ENCODE measurements at places on chromosomes 7 and 10.
A peak's percentile ranks its signal among the peaks of the same experiment; 100 is the strongest.

- no peak for DNase-seq
Observed at GRCh38 chr10:59847888-59848287, 58.5 kb downstream of the CCDC6 start.

- no peak for DNase-seq
Observed at GRCh38 chr7:109476409-109476808, 906.7 kb downstream of the DNAJB9 start.

DNA sequence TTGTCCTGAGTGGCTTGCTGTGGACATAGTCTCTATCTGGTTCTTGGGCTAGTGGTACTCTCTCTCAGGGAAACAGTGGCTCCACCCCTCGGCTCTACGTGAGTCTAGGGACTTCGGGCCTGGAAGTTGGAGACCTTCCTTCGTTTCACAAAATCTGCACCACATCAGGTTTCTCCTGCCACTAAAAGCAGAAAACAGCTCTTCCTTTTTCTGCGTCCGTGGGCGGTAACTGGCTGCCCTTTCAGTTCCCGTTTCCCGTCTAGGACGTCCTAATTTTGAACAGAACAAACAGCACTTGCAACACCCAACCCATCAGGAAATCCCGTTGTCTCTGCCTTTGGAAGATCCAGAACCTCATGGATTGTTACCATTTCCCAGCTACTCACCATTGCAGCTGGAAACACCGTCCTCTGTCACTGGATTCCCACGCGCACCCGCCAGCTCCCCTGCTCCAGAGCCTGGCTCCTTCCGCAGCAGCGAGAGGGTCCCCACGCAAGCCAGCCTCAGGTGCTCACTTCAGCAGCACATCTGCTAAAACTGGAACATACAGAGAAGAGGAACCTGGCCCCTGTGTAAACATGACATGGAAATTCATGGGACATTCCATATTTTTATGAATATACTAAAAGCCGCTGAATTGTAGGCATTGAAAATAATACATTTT is 311.4 kb upstream of the AKR1E2 start:
- DNase-seq, result no peak

DNA sequence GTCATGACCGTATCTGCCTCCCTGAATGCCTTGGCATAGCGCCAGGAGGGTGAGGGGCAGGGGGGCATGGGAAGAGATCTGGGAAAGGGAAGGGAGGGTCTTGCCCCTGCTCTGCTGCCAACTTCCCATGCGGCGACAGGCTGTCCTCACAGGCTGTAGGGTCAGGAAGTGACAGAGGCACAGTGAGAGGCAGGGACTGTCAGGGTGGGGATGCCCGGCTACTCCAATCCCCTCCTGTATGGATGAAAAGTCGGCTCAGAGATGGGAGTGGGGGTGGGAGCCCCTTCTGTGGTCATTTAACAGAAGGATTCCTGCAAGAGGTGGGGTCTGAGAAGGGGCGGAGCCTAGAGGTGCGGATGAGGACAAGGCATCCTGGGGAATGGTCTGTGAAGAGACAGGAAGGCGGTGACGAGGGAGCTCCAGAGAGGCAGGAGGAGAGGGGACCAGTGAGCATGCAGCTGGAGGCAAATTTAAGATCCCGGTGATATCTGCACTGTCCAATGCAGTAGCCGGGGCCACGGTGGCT is 20.8 kb upstream of the UNC5B start:
- no peak for DNase-seq

DNA sequence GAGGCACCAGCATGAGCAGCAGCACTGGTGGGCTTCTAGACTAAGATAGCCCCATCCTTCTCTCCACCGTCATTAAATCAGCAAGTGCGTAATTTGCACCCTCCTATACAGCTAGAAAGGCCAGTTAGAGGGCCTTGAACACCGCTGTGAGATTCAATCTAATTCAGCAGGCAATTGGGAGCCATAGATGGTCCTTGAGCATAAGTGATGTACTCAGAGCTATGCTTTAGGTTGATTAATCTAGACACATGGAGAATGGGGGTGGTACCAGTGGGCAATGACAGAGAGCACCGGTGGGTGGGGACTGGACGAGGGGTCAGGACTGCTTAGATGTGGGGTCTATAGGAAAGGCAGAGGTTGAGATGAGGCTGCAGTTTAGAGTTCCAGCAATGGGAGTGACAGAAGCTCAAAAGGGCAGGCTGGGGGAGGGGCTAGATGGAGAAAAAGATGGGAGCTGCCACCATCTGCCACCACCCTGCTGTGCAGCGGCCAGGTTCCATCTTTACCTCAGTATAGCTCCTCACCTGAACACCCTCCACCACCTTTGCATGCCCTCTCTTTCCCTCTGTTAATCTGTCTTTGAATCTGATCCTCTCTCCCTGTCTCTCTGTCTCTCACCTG is 87.3 kb downstream of the C10orf105 start:
- no peak for DNase-seq

- DNase-seq, result no peak
Observed at GRCh38 chr10:46234026-46234425, 52.8 kb upstream of the ANTXRL start.

DNA sequence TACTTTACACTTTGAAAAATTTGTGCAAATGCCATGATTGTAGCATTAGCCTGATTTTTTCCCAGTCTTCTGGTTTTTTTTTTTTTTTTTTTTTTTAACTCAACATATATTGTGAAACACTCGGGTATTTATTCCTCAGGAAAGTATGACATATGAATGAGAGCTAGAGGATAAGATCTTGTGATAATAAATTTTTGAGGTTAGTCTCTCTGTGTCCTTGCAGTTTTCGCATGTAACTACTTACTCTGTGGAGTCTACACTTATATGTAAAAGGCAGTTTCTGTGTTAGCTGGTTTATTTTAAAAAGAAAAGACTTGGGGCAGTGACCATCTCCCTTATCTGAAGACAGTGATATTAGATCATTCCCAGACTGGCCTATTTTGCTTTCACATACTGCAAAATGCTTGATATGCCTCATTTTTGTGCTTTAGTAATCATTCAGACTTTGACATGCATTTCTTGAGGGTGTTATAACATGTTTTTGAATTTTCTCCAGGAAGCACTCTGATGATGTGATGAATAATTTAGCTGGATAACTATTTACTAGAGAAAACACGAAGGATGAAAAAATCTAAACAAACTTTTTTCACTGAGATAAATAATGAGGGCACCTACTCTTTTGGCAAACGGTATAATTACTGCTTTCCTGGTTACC is 371.0 kb downstream of the NRG3 start:
- DNase-seq, result no peak

GRCh38 chr7:2237109-2237602 is 4.4 kb upstream of the MAD1L1 start:
- DNase-seq, result no peak

GRCh38 chr10:124719213-124719851 is 24.8 kb downstream of the FAM53B start:
- DNase-seq, result no peak

DNA sequence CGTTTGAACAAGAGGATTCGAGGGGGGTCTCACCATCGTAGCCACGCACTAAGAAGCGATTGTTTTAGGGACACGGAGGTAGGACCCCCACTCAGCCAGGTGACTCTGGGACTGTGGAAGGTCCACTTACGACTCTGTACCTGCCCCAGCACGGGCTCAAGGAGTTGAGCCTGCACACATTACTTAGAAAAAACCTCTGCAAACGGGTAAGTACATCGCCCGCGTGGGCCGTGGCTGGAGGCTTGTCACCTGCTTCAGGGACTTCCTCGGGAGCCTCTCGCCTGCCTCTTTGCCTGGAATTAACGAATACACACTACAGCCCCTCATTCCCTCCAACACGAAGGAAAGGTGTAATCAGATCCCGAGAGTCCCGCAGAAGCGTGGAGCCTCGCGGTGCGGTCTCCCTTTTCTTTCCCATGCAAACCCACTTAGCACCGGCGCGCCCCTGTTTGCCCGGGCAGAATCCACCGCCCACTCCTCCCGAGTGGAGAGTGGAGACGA is 826 bp downstream of the PODXL start:
- DNase-seq, result no peak

DNA sequence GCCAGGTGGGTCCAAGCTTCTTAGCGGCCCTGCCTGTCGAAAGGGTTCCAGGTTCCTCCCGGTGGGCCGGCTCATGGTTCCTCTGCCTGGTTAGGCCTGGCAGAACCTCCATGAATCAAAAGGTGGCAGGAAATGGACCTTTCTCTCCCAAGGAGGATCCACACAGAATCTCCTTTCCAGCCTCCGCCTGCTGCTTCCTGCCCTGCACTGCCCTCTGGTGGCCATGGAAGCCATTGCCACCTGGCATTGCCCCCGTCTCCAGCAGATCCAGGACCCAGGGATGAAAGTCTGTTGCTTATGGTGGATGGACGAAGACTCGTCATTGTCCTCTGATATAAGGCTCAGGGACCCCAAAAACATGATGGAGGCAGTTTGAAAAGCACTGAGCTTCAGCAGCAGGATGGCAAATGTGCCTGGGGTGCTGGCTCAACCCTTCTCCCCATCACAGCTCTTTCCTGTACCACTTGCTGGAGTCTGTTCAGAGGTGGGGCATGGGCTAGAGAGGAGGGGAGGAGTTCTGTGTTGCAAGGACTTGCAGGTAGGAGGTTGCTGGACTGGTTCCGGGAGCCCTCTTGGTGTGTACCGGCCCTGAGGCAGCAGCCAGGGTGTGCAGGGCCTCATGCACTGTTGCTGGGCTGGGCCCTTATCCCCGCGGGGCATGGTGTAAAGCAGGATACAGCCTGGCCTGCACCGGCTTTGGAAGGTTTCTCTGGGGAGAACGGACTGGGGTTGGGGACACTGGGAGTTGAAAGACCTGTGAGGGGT is 11.3 kb upstream of the INMT start:
- DNase-seq, result peak; percentile 48

GRCh38 chr10:132143162-132143561 is 43.6 kb upstream of the DPYSL4 start:
- no peak for DNase-seq

- no peak for DNase-seq
Observed at GRCh38 chr7:142798451-142799436, 28.0 kb downstream of the PRSS2 start.

- no peak for DNase-seq
Observed at GRCh38 chr10:117541909-117542705, 439 bp upstream of the EMX2 start.

DNA sequence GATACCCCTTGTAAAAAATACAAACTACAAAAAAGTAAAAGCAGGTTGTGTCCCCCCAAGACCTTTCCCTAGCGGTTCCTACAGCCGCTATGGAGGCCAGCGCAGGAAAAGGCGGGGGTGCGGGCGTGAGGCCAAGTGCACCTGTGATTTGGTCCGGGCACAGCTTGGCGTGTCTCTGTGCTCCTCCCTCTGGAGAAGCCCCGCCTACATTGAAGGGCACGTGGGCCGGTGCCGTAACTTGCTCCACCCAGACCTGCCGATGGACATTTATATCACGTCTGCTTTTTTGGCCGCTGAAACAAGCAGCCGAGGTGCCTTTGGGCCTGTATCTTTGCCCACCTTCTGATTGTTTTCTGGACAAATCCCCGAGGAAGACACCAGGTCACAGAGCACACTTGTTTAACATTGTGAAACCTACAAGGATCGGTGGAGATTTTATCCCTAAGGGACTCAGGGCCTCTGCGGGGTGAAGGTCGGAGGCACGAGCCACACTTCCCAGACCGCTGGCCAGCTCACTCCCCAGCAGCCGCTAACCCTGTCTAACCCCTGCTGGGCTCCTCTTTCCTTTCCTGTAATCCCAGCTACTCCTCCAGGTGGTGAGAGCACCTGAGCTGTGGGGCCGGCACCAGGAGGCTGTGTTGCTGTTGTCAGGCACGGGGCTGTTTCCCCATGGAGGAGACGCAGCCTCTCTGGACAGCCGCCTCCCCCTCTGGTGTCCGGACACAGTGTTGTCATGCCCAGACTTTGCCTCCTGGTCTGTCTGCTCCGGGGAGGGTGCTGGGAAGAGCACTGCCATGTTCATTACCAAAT is 18.8 kb upstream of the INPP5A start:
- no peak for DNase-seq

GRCh38 chr10:123083811-123084210 is 52.0 kb upstream of the HMX3 start:
- no peak for DNase-seq

GRCh38 chr7:94449151-94449725 is 54.5 kb downstream of the COL1A2 start:
- DNase-seq, result no peak

DNA sequence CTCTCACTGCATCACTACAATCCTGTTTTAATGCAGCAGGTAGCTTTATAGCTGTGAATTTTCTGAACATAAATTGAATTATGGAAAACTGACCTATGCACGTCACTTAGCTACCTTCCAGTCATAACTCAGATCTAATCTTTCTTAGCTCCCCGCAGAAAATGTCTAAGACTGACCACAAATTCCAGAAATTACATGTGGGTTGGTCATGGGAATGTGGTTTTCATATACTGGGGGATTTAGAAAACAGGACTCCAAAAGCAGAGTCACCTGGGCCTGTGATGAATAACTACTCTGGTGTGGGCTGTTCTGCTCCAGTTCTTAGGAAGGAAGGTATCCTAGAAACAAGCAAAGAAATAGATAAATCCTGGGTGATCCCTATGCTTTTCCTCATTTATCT is 178.4 kb upstream of the LRRTM3 start:
- no peak for DNase-seq

DNA sequence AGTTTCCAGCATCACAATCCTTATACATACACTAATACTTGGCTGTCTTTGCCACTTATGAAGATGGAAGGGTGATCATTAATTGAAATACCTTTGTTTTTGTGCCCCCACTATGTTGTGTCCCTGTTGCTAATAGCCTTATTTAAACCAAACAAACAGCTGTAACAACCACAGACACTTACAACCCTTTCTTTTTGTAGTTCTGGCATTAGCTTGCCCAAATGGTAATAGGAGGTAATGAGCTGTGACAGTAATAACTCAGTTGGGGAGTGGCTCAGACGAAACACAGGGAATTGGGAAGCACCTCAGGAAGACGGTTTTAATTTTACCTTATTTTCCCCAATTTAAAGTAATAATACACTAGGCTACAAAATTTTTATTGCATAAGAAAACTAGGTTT is 83.4 kb downstream of the MDFIC start:
- no peak for DNase-seq

DNA sequence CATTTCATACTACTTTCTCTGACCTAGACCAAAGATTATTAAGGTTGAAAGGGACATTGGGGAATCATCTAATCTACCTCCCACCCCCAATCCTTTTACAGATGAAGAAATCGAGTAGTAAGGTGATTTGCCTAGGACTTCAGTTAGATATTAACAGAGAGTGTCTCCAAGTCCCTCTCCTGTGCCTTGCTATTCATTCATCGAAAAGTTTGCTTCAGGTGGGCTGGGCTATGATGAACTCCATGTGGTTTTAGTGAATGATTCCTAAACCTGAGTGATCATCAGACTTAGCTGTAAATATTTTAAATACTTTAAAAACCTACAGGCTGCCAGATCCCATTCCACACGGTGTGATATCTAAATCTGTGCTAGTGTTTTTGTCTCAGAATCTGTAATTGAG is 259.4 kb upstream of the SORCS1 start:
- DNase-seq, result no peak

- no peak for DNase-seq
Observed at GRCh38 chr10:56346845-56347415, 14.1 kb downstream of the ZWINT start.

GRCh38 chr7:137331378-137331777 is 12.2 kb downstream of the PTN start:
- DNase-seq, result no peak
